ENCODE measurements at places on chromosomes 6 and 20.

DNA sequence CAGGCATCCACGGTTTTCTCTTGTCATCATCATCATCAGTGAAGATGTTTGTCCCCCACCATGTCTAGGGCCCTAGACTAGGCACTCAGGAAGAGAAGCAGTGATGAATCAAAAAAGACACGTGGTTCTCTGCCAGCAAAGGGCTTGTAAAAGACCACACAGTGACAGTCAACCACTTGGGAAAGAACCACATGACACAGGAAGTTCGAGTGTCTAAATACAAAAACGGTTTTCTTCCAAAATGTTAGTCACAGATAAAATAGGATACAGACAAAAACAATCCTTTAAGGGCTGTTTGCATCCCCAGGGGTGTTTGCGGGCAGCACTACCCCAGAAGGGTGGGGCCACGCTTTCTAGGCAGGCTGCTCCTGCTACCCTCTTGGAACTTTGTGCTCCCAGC lies 356.8 kb upstream of the AGPAT4 start:
- DNase-seq: no peak

DNA sequence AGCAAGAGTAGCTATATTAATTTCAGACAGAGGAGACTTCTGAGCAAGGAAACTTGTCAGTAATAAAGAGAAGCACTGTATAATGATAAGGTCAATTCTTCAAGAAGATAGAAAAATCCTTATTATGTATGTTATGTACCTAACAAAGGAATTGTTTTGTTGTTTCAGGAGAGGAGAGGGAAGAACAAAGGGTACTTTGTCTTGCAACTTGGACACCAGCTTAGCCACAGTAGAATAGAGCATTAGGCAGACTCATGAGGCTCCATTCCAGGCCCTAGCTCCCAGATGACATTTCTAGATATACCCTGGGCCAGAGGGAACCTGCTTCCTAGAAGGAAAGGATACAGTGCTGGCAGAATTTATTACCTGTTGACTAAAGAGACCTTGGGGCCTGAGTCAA lies 6.5 kb upstream of the NUS1 start:
- DNase-seq: no peak

DNA sequence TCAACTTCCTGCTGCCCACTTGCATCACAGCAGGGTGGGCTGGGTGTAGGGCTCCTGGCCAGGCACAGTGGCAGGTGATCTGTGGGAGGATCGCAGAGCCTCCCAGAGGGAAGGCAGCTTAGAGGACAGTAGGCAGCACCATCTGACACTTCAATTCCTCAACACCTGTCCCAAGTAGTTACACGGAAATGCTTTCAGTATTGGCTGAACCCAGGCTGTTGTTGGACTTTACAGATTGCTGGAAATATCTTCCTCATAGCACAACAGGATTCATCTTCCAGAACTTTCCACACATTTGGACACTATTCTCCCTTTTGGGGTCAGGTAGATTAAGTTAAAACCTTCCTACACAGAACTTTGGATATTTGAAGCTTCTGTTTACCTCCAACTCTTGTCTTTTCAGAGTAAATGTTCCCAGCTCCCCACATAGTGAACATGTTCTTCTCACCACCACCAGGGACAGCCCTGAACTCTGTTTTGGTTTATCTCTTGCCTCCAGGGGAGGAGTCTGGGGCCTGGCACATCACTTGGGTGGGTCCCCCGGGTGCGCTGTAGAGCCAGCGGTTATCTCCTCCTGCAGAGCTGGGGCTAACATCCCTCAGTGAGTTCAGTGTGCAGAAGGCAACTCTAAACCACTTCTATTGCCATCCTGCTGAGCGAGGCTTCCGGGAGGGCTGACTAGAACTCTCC lies 3.5 kb upstream of the SLC22A2 start:
- no peak for DNase-seq

GRCh38 chr20:13290724-13291123 lies 69.7 kb downstream of the ISM1 start:
- no peak for DNase-seq

Measured in PC-3 (cell line).